Activated T-cell treated with anti-CD3 and anti-CD28 coated beads for 48 hours (primary cell): ENCODE measurements at places on chromosomes 3 and 15.

GRCh38 chr15:39914977-39915376, 5.1 kb downstream of the GPR176 start:
- no peak for DNase-seq

- no peak for DNase-seq
These were observed 66.2 kb upstream of the UBE2E1 start for GRCh38 chr3:23739536-23739935.

GRCh38 chr3:54951405-54951804, 23.5 kb upstream of the LRTM1 start:
- DNase-seq = no peak

GRCh38 chr3:98004721-98005120, 30.4 kb downstream of the GABRR3 start:
- no peak for DNase-seq

DNA sequence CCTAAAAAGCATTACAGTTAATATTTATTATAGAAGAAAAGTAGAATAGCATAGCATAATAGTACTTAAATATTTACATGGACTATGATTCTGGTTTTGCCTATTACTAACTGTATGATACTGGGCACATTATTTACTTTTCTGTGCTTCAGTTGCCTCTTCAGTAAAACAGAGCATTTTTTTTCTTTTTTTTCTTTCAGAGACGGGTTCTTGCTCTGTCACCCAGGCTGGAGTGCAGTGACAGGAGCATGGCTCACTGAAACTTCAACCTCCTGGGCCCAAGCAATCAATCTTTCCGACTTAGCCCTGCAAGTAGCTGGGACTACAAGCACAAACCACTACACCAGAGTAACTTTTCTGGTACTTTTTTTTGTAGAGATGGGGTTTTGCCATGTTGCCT, 47.0 kb downstream of the GYG1 start:
- DNase-seq = no peak

DNA sequence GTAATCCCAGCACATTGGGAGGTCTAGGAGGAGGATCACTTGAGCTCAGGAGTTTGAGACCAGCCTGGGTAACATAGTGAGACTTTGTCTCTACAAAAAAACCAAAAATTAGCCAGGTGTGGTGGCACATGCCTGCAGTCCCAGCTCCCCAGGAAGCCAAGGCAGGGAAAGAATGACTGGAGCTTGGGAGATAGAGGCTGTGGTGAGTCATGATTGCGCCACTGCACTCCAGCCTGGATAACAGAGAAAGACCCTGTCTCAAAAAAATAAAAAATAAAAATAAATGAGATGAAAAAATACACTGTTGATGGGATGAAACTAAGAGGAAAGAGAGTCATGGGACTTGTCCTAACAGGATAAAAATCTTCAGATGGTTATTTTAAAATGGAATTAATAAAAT, 137.6 kb downstream of the IMPG2 start:
- no peak for DNase-seq

- DNase-seq = no peak
These were observed 111.8 kb upstream of the PROK2 start for GRCh38 chr3:71896751-71897150.

DNA sequence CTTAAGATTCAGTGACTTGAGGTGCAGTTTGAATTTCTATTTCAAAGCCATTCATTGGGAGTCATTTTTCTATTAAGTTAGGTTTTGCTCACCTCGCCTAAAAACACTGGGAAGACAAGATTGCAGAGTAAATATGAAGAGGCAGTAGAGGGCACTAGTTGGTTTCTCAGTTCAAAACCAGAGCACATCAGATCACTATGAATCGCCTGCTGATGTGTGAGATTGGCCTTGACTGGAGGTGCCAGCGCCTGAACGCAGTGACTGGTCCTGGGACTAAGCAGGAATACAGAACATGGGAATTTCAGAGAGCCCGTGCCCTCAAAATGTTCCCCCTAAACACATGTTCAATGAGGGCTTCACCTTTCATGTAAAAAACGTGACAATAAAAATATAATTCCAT, 229.0 kb downstream of the ITPR1 start:
- no peak for DNase-seq

GRCh38 chr3:112582244-112582874, 20.5 kb downstream of the SLC35A5 start:
- peak; percentile 17 for DNase-seq

DNA sequence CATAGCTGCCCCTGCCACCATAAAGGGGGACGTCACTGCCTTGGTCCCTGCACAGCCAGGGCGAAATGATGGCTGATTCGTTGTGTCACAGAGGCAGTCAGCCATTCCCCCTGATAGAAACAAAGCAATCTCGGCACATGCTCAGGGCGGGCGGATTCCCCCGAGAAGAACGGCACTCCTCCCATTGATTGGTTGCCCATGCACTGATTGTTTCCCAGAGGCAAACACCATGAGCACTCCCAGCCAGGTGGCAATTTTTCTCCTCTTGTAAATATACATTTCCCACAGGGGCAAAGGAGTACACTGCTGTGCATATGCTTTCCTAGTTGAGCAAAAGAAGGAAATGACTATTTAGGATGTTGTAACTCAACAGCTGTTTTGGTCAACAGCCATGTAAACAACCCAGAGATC, 56.5 kb downstream of the KY start:
- DNase-seq = no peak

DNA sequence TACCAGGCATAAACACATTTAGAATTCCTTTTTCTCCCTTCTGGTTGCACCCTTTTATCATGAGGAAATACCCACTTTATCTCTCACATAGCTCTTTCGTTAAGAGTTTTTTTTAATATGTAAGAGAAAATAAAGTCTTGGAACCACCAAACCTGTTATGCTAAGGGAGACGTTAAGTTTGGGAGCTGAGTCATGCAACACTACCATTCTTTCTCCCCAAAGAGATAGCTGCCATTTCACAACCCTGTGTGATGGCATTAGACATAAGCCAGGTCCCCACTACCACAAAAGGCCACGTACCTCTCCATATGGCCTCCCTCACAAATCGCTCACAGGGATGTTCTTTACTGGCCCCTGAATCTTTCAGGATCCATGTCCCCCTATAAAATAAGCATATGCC, 7.6 kb upstream of the NIPA1 start:
- no peak for DNase-seq

- peak; percentile 7 for DNase-seq
These were observed 37.6 kb upstream of the SLC9A9 start for GRCh38 chr3:143885780-143886427.
